ENCODE measurements at places on chromosomes 6 and 20.

GRCh38 chr6:16183187-16183664 is 54.3 kb downstream of the MYLIP start:
- DNase-seq: peak; percentile 60

DNA sequence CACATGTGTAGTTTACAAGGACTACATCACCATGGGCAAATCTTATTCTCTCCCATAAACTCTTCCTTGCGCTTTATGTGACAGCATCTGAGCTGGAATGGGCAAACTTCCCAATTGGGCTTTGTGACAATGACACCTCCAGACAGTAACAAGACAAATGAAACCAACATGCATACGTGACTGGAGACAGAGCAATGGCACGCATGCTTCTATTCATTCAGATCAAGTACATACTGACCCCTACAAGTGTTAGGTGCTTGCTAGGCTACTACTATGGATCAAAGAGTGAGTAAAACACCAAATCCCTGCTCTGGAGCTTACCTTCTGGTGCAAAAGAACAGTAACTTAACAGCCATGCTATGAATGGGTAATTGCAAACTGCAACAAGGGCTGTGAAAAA is 394.9 kb downstream of the BTBD9 start:
- DNase-seq: no peak

DNA sequence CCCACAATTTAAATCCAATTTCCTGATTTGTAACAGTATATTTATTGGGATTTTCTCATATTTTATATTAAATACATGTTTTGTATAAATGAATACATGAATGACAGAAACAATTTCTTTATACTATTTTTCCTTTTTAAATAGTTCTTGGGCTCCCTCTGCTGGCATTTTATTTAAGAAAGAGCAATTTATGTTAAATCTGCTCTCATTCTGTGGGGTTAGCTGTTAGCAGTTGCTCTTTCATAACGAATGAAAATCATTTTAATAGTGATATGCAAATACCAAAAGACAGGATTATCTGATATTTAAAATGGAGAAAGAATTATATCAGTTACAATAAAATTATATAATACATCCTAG is 118.3 kb downstream of the RALGAPA2 start:
- DNase-seq: peak; percentile 54

DNA sequence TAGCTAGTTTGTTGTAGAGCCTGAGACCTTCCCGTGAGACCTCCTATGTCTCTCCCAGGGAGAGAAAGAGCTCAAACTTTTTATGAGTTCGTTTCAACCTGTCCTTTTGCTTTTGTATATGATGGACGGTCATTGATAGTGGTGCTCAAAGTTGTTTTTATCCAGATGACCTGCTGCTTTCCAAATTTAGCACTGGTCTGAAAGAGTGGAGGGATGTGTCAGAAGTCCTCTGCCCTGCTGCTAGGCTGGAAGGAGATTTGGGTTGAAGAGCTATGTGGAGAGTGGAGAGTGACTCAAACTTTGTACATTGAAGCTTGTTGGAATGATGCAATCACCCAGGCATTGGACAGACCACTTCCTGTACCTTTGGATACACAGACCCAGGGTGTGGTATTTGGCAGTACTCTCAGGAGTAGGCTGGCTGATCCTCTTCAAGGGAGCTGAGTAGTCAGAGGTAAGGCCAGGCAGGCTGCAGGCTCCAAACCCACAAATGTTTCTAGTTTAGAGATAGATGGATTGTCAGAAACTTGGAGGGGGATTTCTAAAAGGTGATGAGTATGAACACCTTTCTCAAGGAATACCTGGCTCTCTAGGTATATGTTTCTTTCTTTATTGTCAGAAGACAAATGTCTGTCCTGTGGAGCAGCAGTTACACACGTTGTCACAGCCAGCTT is 49.4 kb upstream of the RREB1 start:
- DNase-seq: peak; percentile 58

DNA sequence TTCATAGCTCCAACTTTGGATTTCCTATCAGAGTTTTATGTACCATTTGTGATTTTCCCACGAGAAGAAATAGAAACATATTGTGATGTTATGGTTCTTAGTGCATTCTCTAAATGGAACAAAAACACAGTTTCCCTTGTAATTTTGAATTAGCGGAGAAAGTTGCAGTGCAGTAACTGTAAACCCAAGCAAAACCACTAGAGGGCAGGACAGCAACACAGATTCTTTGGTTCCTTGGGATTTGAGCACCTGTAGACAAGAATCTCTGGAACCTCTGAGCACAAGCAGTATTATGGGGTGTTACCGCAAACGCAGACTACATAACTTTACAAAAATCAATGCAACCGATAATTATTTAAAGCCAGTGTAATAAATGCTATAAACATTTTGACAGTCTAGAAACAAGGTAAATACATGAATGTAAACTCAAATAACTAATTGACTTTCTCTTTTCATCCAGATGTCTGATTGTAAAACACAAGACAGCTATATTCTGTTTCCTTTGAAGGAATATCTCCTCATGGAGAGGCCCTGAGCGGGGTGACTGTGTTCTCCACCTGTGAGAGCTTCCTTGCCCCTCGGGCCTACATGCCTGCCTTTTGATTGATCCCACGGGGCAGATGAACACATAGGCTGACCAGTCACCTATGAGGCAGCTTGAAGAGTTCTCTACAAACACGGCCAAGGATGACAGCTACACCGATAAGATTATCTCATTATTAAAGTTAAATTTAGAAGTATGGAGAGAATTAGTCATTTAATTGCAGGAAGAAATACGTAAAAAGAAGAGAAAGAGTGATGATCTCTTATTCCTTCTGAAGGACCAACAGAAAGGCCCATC is 67.5 kb upstream of the COL21A1 start:
- peak; percentile 60 for DNase-seq

DNA sequence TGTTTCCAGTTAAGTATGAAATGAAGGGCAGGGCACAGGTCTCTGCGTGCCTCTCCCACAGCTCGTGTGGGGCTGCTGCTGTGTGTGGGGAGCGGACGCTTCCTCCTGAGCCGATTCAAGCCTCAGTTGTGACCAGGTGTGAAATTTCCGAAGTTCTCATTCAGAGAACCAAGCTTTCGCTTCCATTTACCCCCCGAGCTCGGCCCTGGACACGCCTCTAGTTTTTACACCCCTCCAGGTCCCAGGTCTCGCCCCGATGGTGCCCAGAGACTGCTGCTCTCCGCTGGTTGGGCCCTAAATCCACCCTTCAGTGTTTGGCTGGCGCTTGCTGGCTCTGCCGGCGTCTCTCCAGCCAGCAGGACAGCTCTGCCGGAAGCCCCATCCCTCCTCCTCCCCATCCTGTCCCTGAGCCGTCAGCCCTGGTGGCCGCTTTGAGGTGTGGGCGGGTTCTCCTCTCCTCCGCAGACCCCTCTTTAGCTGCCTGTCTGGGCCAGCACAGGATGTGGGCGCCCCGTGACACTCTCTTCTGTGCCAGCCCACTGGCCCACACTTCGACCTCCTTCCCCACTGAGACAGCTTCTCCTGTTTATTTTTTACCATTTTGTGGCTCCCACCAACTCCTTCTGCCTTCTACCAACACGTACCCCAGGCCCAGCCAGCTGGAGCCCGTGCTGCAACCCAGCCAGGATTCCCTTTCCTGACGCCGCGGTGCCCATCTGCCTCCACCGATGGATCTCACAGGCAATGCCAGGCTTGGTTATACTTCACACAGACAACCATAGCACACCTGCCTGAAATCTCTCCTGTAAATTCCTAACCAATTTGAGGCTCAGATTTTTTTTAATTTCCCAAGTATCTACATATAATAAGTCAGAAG is 142.8 kb downstream of the DLL1 start:
- DNase-seq: peak; percentile 78

- DNase-seq: peak; percentile 88
Measured at GRCh38 chr6:21593412-21593926, at the start of gene SOX4. TSS of gene SOX4 (plus strand) at chr6:21593751. CDS start at chr6:21594535, 784 bp downstream.

- DNase-seq: no peak
Measured at GRCh38 chr6:169669889-169670288, 31.9 kb downstream of the WDR27 start.

GRCh38 chr6:41957117-41957516 is 15.5 kb upstream of the CCND3 start:
- no peak for DNase-seq

GRCh38 chr6:49453221-49453620 is 9.8 kb downstream of the MMUT start:
- DNase-seq: no peak

Measured in activated CD4-positive, alpha-beta T cell treated with anti-CD3 and anti-CD28 coated beads, Interleukin-2, amount 10 ng/mL, durations not matched to agents 24 days and 14 days (primary cell).